ENCODE measurements at places on chromosomes 13 and 19. TPM values are rescaled to one million over a fixed set of nuclear protein-coding genes. Genes with fewer than 3 reads are reported as not detected.

The RDH8 gene
- total RNA-seq = not detected

DNA sequence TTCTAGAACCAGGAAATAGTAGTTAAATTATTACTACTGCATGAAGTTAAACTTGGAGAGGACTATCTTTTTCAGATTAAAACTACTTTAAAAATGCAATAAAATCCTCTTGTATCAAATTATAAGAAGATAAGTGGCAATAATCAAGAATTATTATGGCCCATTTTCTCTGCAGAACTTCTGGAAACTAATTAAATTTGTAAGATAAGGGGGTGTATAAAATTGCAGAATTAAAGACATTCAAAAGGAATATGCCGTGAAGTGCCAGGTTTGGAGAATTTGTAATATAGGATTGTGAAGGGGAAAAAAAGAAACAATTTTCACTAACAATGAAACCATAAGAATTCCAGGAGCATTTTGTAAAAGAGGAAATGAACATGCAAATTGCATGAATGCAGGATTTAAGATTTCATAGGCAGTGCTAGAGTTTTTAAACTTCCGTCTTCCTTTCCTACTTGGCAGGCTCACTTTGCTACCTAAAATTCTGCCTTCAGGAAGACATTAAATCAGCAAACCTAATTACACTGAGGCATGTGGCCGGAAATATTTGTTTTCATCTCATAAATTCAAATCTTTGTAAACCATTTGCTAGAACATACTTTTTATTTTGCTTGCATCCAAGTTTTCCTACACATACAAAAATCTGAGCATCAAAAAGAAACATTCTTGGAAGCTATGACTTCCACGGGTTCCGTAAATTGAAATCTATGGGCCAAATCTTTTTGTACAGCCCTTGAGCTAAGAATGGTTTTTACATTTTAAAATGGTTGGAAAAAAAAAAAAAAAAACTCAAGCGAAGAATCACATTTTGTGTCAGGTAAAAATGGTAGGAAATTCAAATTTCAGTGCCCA lies 166.9 kb downstream of the DCLK1 start:
- no peak for DNase-seq

DNA sequence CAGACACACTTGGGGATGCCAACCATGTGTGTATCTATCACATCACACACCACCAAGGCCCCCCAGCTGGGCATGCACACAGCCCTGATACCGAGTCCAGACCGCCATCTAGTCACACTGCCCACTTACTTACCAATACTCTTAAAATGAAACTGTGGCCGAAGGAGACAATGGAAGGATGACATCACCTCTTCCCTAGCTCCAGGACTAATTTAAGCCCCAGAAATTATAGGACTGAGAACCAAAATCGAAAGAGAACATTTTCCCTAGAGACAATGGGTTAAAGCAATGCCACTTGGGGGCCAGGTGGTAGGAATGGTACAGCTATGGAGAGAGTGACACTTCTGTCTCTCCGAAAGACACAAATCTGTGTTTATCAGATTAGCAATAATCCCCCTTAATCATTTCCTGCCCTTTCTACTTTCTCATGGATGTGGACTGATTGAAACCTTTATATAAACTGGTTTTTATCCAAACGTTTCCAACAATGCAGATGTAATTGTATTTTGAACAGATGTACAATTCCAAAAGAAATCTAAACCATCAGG lies 663 bp upstream of the GGACT start:
- DNase-seq = no peak

DNA sequence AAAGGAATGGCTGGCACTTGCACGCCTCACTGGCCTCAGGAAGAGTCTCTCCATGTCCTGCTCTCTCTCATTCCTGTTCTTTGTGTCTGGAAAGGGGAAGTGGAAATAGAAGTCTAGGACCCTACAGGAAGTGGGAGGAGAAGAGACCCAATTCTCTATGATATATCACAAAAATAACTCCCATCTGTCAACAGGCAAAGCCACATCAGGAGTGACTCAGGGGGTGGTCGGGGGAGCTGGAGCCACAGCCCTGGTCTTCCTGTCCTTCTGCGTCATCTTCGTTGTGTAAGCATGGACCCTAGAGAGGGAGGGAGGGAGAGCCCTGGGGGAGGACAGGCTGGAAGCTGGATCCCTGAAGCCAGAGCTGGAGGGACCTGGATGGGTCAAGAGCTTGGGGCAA lies 3.0 kb downstream of the SIGLEC9 start:
- no peak for DNase-seq

GRCh38 chr13:27954406-27954851 lies 14.7 kb downstream of the CDX2 start:
- no peak for DNase-seq

GRCh38 chr13:29270271-29270985 lies 325.1 kb downstream of the SLC7A1 start:
- DNase-seq = no peak

- no peak for DNase-seq
These were observed 18.0 kb upstream of the IGFL4 start for GRCh38 chr19:46058778-46059177.

The RNF113B gene
- not detected for total RNA-seq

The SELENOV gene
- not detected for total RNA-seq

The CEACAM3 gene
- not detected for total RNA-seq

DNA sequence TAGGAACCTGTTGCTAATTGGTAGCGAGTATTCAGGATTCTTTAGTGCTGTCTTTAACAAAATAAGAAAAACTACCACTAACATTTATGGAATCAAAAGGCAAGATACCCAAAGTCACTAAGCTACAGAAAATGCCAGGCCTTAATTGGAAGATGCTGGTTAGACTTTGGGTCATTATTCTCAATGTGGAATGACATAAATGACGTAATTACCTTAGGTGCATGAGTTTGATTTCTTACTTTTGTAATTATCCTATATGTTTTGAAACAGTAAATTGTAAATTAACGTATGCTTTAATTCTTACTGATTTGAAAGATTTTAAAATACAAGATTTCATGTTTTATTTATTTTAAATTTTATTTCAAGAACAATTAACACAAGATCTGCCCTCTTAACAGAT lies 25.0 kb downstream of the SGCG start:
- no peak for DNase-seq

GRCh38 chr19:46296202-46296480 lies 701 bp upstream of the HIF3A start:
- no peak for DNase-seq

GRCh38 chr19:51531349-51532315 lies at the start of gene SIGLEC6:
TSS of gene SIGLEC6 (minus strand) at chr19:51531670. CDS start at chr19:51531648, 22 bp downstream.
- peak; percentile 18 for DNase-seq

DNA sequence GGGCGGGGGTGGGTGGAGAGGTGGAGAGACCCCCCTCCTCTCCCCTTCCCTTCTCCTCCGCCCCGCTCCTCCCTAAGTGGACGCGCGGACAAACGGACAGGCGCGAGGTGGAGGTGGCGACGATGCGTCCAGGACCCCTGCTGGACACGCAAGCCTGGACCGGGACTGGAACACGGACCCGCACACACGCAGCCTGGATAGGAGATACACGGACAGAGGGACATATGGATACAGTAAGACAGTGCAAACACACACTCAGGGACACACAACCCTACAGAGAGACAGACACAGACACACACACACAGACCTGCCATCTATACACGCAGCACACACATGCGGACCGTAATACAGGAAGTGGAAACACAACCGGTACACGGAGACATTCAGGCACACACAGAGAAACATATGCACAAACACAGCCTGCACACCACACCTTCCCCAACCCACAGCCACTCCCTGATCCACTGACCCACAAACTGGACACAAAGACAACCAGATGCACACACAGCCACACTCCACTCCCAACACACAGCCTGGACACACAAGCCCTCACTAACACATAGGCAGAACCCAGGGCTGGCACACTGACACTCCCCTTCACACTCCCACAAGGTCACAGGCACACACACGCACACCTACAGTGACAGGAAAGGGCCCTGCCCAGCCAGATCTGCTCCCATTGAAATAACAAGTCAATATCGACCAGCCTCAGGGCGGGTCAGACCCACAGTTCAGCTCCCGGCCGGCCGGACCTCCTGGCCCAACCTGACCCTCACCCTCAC lies 696 bp upstream of the ERFL start:
- DNase-seq = no peak

The ZNF606 gene
- total RNA-seq = 5.6 TPM

The ZNF841 gene
- total RNA-seq = 57.3 TPM

The LILRA1 gene
- total RNA-seq = 0.29 TPM

- DNase-seq = no peak
These were observed 5.5 kb downstream of the PHLDB3 start for GRCh38 chr19:43499042-43499441.

GRCh38 chr19:45785097-45785496 lies 2.8 kb upstream of the DMPK start:
- DNase-seq = no peak

All from uterus (tissue), 4 donors.